Caco-2 (cell line): ENCODE measurements at places on chromosomes 5 and 9. TPM values are rescaled to one million over a fixed set of nuclear protein-coding genes. Genes with fewer than 3 reads are reported as not detected.

Gene MYOT
- not detected in 2 replicates for total RNA-seq

- no peak for DNase-seq
Measured at GRCh38 chr9:18122171-18122570, 351.8 kb upstream of the ADAMTSL1 start.

- DNase-seq, result no peak
Measured at GRCh38 chr9:94157050-94157801, 73.0 kb downstream of the PTPDC1 start.

Gene PHF24
- total RNA-seq, result 0.12 TPM in 1 of 2 replicates, not detected in the other

Gene ACTBL2
- not detected in 2 replicates for total RNA-seq

- no peak for DNase-seq
Measured at GRCh38 chr5:343461-344401, 22.2 kb downstream of the AHRR start.

Gene NMUR2
- total RNA-seq, result 0.57 and 1.00 TPM in 2 replicates

DNA sequence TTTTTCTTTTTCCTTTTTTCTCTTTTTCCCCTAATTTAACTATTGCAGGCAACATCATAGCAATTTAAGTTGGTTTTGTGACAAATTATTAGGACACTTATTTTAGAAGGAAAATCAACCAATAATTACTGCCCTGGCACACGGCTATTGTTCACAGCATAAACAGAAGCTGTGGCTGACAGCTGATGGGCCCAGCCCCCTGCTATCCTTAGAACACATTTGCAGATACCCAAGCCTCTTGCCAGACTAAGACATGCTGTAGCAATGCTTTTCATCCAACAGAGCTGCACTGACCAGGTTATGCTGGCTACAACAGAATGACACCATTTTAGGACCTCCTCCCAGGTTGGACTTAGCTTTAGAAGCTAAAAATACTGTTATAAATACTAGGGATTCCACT is 852.7 kb upstream of the DMAC1 start:
- no peak for DNase-seq

Gene SLC34A1
- total RNA-seq, result not detected in 2 replicates

GRCh38 chr9:115653171-115653606 is 500.4 kb upstream of the PAPPA start:
- no peak for DNase-seq

Gene TRPM6
- total RNA-seq, result 4.7 and 5.0 TPM in 2 replicates

- DNase-seq, result no peak
Measured at GRCh38 chr5:115626445-115626823, 598 bp upstream of the TMED7 start.

Gene PDGFRB
- total RNA-seq, result 5.9 and 7.2 TPM in 2 replicates

DNA sequence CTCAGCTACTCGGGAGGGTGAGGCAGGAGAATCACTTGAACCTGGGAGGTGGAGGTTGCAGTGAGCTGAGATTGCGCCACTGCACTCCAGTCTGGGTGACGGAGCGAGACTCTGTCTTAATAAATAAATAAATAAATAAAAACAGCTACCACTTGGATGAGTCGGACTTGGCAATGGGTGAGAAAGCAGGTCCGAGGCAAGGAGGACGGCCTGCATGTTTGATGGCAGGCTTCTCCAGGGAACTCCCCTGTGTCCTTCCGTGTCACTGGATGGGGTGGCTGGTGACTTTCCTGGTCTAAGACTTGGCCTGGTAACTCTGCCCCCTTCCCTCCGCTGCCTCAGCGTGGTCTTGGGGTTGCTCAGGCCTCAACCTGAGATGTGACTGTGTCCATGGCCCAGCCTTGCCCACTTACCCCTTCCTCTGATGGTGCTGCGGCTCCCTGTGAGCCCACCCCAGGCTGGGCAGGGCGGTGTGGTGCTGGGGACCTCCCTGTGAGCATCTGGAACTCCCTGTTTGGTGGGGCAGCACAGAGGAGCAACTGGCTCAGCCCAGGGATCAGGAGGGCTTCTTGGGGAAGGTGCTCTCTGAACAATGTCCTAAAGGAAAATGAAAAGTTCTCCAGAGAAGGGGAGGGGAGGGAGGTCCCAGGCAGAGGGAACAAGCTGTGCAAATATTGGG is 62.5 kb upstream of the PSD2 start:
- DNase-seq, result no peak

DNA sequence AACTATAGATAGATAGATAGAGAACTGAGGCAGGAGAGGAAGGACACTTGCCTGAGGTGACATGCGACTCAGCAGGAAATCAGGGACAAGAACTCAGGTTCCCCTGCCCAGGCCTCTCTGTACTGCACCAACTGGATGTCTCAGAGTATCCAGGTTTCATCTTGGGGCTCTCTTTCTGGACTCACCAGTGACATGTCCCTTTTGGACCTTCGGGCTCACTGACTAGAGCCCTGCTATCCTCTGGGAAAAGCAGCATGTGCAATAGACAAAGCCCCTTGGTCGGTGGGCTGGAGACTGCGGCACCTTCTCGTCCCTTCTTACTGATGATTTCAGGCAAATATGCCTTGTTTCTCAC is 104.5 kb downstream of the RGS3 start:
- no peak for DNase-seq

Gene BDP1
- 27.5 and 30.5 TPM in 2 replicates for total RNA-seq

Gene CXXC5
- 79.5 and 92.3 TPM in 2 replicates for total RNA-seq

DNA sequence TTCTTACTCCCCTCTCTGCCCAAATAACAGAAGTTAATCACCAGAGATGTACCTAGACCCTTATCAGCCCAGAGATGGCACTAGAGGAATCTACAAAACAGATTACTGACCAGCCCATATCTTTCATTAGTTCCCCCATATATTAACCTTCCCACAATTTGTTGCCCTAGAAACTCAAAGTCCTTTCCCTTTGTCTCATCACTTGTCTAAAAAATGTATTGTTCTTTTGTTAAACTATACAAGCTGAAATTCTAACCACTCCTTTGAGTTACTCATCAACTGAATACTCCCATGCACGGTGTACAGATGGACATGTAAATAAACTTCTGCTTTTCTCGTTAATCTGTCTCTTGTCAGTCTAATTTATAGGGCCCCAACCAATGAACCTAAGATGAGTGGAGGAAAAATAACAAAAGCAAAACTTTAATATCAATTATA is 130.9 kb downstream of the CCDC192 start:
- no peak for DNase-seq
